Activated CD4-positive, alpha-beta T cell treated with anti-CD3 and anti-CD28 coated beads, Interleukin-2, amount 10 ng/mL, durations not matched to agents 24 days and 14 days (primary cell): ENCODE measurements at places on chromosomes 12 and 14. TPM values are rescaled to one million over a fixed set of nuclear protein-coding genes. Genes with fewer than 3 reads are reported as not detected.

DNA sequence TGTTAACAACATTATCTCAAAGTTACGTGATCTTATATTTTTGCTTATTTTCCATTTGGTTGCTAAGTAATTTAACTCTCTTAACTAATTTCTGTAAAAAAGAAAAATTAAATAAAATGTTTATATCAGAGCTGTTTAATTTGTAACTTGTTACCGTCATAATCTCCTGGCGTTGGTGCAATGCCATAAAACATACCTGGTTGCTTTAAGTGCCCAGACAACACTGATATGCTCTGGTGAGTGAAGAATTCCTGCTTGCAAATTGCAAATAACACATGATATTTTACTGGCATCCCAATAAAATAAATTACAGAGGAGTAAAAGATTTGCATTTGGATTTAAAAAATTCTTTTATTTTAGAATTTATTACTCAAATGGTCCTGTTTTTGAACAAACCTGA is 640.1 kb upstream of the MIS18BP1 start:
- DNase-seq: no peak

- no peak for DNase-seq
These were observed 176.7 kb upstream of the ATF7IP start for GRCh38 chr12:14188744-14189143.

Gene PSMC1
- total RNA-seq: 170 and 185 TPM in 2 replicates

GRCh38 chr12:79402606-79403005 is 288.2 kb downstream of the PAWR start:
- DNase-seq: no peak

Gene TAS2R30
- total RNA-seq: 3.1 and 4.4 TPM in 2 replicates

Gene TULP3
- total RNA-seq: 7.6 and 7.8 TPM in 2 replicates
